Tibial nerve (tissue), 4 donors: ENCODE measurements at places on chromosomes 1 and 21. TPM values are rescaled to one million over a fixed set of nuclear protein-coding genes. Genes with fewer than 3 reads are reported as not detected.
A peak's percentile ranks its signal among the peaks of the same experiment; 100 is the strongest.

Gene FMO5
- 2.6 TPM for total RNA-seq

GRCh38 chr1:203649999-203650836 lies 23.6 kb downstream of the ATP2B4 start:
- no peak for DNase-seq

Gene PRKAA2
- 11.5 TPM for total RNA-seq

Gene OR2AK2
- not detected for total RNA-seq

DNA sequence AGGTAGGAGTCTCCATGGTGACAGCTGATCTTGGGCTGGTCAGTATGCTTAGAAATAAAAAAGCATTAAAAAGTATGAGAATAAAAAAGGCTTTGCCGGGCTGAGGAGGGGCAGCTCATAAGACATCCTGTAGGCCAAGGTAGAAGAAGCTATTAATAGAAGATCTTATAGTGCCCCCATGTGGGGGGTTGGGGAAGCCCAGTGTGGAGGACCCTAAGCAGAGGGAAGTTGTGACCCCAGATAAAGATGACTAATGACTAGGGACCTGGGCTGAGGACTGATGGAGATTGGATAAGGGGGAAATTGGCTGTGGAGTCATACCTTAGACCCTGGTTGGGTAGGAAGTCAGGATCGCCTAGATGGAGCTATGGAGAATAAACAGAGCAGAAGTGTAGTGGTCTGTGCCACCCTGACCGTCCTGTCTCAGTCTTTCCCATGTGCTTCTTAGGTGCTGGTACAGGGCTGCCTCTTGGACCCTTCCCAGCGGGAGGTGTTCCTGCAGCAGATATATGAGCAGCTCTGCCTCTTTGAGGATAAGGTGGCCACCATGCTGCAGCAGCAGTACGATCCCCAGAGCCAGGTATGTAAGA lies 25.0 kb downstream of the SZT2 start:
- peak; percentile 26 for DNase-seq

DNA sequence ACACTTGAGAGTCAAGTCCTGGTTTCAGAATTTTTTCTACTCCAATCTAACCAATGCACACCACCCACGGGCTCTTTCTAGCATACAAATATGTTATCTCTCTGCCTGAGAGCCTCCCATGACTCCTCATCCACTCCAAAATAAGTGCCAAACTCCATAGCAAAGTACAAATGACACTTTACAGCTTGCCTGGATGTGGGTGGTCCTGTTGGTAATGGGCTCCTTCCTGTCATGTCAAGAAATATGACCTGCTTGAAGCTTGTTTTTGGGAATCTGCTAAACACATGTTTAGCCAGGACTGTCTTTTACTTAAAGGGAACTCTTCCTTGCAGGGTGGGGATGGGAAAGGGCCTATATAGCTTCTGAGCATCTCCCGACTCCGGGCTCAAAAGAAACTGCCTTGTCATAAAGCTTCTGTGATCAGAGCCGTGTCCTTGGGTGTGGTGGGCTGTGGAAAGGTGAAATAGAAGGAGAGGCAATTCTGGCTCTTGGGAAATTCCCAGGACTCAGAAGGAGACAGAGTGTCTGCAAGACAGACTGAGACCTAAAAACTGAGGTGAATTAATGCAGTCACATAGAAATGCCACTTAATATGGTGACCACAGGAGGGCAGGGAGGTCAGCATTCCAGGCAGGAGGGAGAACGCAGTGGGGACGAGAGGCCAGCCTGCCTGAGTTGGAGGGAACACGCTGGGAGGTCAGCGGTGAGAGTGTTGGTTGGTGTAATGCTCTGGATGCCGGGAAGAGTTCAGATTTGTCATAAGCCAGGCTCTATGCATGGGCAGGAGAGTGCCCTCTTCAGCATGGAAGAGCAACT lies 6.1 kb upstream of the IGFN1 start:
- no peak for DNase-seq

DNA sequence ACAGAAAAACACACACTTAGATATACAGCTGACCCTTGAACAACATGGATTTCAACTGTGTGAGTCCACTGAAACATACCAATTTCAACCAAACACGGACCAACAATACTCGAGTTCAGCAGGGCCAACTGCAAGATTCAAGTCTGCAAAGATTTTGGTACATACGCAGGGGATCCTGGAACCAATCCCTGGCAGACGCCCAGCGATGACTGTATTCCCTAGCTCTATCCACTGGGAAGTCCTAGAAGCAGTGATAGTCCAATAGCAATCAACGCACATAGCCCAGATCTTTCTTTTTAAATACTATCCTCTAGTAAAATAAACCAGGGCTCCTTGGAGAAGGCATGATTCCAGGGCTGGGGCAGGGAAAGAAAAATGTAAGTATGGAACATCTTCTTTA lies 9.0 kb downstream of the DDX59 start:
- no peak for DNase-seq

Gene VSIG8
- not detected for total RNA-seq

DNA sequence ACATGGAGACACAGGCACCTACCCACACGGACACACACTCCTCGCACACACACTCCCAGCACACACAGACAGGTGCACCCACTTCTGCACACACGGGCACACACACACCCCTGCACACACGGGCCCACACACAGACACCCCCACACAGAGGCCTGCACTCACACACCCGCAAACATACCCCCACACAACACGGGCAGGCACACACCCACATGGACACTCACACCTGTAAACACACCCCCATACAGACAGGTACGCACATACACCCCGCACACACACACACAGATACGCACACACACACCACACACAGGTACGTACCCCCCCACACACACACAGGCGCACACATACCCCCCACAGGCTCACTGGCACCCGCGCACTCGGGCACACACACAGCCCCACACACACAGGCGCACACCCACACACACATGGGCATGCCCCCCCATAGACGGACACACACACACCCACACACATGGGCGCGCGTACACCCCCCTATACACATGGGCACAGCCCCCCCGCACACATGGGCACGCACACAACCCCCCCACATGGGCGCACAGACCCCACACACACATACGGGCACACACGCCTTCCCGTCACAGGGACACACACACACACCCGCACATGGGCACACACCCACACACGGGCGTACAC lies 6.1 kb downstream of the ATAD3A start:
- no peak for DNase-seq

Gene IFNGR2
- total RNA-seq, result 110 TPM

GRCh38 chr1:209431813-209432442 lies 151.6 kb upstream of the CAMK1G start:
- no peak for DNase-seq

DNA sequence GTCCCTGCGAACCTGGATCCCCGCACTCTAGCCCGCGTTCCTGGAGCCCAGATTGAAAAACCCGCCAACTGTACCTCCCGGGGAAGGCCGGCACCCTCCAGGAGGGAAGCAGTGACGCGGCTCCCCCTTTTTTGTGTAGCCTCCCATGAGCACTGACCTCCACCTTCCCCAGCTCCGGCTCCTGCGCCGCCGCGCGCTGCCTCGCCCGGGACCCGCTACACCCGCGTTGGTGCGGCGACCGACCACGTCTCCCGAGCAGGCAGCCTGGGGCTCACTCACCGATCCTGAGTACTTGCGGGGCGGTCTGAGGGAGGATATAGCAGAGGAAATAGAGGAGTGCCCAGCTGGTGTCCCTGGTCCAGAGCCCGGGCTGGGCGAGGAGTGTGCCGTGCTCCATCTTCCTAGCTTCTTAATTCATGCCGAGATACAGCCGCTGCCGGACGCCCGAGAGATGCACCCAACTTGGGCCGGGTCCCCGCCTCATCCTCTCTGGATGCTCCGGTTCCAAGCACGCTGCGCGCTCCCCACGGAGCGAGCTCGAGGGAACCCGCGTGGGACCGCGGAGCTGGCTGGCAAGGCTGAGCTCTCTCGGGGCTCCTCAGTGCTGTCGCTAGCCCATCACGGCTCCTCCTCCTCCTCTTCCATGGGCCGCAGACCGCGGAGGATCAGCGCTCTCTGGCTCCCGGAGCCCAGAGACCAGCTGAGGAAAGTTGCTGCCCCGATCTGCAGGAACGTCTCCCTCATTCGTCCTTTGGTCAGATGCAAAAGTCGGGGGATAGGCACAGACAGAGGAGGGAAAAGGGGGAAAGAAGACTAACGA lies 482 bp downstream of the GRIK1 start:
- no peak for DNase-seq

DNA sequence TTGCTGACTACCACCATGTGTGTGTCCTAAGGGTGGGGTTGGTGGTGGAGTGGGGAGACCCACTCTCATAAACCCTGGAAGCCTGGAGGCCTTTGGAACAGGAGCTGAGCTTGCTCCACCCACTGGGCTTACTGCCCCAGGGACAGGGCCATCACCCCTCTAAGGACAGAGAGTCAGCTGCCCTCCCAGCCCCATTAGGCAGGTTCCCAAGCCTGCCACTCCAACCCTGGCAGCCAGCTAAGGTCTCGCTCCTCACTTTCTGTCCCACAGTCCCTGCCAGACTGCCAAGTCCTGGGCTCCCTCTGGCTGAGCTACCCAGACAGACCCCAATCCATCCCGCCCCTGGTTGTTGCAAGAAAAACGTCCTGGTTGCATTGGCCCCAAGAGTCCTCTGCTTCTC lies 3.8 kb downstream of the NT5C1A start:
- DNase-seq, result no peak

GRCh38 chr21:42429856-42430255 lies 26.2 kb downstream of the UBASH3A start:
- no peak for DNase-seq

Gene AIRE
- total RNA-seq, result not detected

- DNase-seq, result no peak
Observed at GRCh38 chr1:46027788-46028573, 104.4 kb downstream of the PIK3R3 start.

DNA sequence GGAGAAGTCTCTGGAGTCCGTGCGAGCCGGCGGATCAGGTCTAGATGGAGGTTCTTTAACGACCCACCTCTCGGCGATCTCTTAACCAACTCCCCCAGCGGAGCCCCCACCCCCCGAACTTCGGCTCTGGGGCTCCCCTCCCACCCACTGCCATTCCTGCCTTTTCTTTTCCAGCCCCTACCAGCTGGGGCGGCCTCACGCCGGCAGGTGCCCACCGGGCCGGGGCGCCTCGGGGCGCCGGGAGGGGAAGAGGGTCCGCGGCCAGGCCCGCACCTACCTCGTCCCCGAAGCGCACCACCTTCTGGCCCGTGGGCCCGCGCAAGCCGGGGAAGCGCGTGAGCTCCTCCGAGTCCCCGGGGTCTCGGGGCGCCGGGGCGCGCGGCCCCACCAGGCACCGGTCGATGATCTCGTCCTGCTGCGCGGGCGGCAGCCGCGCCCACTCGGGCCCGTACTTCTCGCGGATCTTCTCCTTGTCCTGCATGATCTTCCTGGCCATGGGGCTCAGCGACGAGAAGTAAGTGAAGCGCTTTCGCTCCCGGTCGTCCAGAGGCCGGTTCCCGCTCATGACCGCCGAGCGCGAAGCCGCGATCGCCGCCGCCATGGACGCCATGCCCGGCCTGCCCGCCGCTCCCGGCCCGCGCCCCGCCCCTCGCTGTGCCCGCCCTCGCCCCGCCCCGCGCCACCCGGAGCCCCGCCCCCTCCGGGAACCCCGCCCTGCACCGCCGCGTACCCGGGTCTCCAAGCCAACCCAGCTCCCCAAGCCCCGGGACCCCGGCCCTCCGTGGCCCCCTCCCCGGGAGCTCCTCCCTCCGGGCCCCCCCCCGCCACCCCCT lies at the start of gene C1orf198:
Gene C1orf198 (minus strand): TSS at position 619 of the 833 bp plus-strand sequence. CDS start 9 bp downstream, at position 610.
- peak; percentile 60 for DNase-seq

DNA sequence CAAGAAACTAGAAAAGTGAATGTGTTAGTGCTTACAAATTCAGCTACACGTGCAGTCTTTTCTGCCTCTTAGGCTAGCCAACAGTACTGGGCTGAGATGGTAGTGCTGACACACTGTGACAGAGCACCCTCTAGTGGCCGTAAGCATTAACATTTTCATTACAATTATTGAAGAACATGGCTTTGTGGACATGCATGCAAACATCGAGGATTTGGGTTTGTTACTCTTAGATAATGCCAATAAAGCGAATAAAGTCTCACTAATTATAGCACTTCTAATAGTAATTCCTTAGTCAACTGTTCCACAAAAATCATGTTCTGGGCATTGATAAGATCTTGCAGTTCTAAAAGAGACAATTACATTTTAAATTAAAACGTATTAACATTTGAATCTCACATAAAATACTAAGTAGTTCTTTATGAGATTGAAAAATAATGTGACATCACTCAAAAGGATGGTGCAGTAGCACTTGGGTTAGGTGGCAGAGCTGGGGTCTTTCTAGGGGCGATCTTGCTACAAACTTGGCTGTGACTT lies 47.1 kb downstream of the MYSM1 start:
- peak; percentile 19 for DNase-seq

DNA sequence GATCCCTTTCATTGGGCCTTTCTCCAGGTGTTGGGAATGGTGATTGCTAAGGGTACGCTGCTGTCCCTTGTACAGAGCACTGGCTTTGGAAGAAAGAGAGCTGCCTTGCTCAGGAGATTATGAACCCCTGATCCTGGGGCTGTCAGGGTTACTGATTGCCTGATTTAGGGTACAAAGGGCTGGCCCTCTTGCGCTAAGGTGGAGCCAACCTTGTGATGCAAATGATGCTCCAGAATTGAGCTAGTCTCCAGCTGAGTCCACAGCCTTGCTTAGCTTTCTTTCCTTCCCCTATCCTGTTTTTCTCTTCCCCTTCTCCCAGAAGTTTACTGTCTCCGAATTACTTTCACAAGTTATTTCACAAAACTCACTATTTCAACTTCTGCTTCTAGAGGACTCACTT lies 334.7 kb downstream of the AMY1C start:
- DNase-seq, result no peak

- DNase-seq, result no peak
Observed at GRCh38 chr1:53371851-53372250, 44.0 kb upstream of the LRP8 start.

DNA sequence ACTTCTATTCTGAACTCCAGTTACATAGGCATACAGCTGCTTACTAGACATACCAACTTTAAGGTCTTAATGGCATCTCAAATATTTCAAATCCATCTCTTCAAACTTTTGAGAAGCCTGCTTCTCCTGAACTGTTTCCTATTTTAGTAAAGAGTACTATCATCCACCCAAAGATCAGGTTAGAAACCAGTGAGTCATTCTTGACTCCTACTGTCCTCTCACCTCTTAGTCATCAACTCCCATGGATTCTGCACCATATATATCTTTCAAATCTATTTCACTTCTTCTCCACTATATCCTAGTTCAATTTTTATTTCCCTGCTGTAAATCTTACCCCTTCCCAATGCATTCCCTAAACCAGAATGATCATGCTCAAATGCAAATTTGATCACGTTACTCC lies 18.1 kb upstream of the BEND5 start:
- DNase-seq, result no peak

Gene CHRM3
- total RNA-seq, result 2.1 TPM

GRCh38 chr1:9143250-9143649 lies 14.3 kb upstream of the GPR157 start:
- DNase-seq, result peak; percentile 35

GRCh38 chr1:61433646-61434045 lies 291.3 kb downstream of the TM2D1 start:
- no peak for DNase-seq

Gene KCND3
- 1.0 TPM for total RNA-seq

DNA sequence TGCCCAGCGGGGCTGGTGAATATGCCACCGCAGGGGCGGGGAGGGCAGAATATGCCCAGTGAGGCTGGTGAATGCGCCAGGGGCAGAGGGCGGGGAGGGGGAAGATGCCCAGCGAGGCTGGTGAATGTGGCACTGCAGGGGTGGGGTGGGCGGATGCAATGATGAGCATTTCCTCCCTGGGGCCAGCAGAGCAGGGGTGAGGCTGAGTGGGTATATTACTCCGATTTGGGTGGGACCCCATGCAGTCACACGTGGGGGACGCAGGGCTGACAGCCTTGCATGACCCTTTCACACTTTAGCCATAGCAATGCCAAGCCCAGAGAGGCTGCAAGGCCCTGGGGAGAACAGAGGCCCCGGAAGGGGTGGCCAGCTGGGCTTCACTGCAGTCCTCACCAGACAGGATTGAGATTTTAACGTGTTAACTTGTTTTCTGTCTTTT lies 9.3 kb upstream of the SLX9 start:
- no peak for DNase-seq
